ENCODE measurements at places on chromosomes 5 and 9. TPM values are rescaled to one million over a fixed set of nuclear protein-coding genes. Genes with fewer than 3 reads are reported as not detected.

The NPM1 gene
- total RNA-seq, result 1,487 TPM

- no peaks in the 10 kb centered on the region for H3K36me3 ChIP-seq
- no peaks in the 10 kb centered on the region for H3K4me1 ChIP-seq
- no peaks in the 10 kb centered on the region for H3K27me3 ChIP-seq
- H3K27ac ChIP-seq, result no peak overlapping the region
Observed at GRCh38 chr5:64969578-64969977, 200.8 kb downstream of the CWC27 start.

The GRIN3A gene
- total RNA-seq, result 0.56 TPM

DNA sequence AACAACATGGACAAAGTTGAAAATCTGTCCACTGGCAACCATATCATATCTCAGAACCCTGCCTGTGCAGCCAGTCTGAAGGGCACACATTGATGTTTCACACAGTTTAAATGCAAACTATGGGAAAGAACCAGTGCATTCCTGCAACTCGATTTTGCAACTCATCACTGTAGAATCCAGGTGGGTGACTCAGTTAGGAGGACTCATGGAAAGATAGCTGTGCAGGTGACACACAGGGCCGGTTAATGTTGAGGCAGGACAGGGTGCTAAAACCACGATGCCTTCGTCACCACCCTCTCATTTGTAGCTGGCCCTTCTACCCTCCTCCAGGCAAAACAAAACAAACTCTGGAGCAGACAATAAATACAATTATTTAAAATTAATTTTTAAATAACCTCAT lies 62.8 kb downstream of the TLE1 start:
- no peak for DNase-seq
- no peaks in the 10 kb centered on the region for H3K27me3 ChIP-seq
- no peak overlapping the region for H3K27ac ChIP-seq
- peaks cover 2% of the 10 kb centered on the region for H3K4me1 ChIP-seq
